ENCODE measurements at places on chromosomes 16 and 17.

DNA sequence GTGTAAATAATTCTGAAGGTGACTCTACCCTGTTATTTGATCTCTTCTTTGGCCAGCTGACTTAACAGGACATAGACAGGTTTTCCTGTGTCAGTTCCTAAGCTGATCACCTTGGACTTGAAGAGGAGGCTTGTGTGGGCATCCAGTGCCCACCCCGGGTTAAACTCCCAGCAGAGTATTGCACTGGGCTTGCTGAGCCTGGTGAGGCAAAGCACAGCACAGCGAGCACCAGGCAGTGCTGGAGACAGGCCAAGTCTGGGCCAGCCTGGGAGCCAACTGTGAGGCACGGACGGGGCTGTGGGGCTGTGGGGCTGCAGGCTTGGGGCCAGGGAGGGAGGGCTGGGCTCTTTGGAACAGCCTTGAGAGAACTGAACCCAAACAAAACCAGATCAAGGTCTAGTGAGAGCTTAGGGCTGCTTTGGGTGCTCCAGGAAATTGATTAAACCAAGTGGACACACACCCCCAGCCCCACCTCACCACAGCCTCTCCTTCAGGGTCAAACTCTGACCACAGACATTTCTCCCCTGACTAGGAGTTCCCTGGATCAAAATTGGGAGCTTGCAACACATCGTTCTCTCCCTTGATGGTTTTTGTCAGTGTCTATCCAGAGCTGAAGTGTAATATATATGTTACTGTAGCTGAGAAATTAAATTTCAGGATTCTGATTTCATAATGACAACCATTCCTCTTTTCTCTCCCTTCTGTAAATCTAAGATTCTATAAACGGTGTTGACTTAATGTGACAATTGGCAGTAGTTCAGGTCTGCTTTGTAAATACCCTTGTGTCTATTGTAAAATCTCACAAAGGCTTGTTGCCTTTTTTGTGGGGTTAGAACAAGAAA is 5.1 kb downstream of the STH start:
- H3K27me3 ChIP-seq, result no peaks in the 10 kb centered on the region
- DNase-seq, result no peak
- no peaks in the 10 kb centered on the region for H3K36me3 ChIP-seq
- no peak overlapping the region for H3K27ac ChIP-seq
- H3K4me3 ChIP-seq, result no peak overlapping the region
- H3K4me1 ChIP-seq, result peaks cover 8% of the 10 kb centered on the region

DNA sequence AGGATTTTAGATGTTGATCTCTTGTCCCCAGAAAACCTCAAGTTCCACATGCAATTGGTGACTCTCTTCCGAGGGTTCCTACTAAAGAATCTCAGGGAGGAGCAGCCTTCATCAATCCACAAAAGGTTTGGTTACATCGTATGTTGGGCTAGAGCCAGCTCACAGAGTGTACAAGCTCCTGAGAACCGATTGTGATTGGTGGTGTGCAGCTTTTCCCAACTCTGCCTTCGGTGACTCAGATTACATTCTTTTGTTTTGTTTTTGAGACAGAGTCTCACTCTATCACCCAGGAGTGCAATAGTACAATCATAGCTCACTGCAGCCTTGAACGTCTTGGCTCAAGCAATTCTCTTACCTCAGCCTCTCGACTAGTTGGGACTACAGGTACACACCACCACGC is 172.4 kb downstream of the PMP22 start:
- no peaks in the 10 kb centered on the region for H3K27me3 ChIP-seq
- H3K36me3 ChIP-seq, result no peaks in the 10 kb centered on the region
- no peak overlapping the region for H3K27ac ChIP-seq

DNA sequence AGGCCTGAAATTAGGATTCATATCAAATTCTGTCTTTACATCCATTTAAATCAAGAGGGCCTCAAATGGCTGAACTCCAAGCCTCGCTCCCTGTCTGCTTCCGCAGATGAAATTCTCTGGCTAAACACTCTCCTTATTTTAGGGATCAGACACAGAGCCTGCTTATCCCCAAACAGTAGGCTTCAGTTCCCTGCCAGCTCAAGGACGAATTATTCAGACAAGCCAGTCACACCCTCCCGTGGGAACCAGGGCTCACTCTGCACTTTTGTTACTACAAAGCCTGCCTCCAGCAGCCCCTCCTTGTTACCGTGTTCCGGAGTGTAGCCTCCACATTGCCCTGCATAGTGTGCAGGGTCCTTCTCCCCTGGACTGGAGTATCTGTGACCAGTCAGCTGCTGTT is 46.6 kb upstream of the LCMT1 start:
- H3K27me3 ChIP-seq, result no peaks in the 10 kb centered on the region
- H3K4me3 ChIP-seq, result no peak overlapping the region
- no peaks in the 10 kb centered on the region for H3K36me3 ChIP-seq

GRCh38 chr16:13158427-13158826 is 257.0 kb downstream of the SHISA9 start:
- peak; percentile 71 for DNase-seq
- H3K4me3 ChIP-seq, result no peak overlapping the region
- H3K4me1 ChIP-seq, result no peaks in the 10 kb centered on the region
- H3K27ac ChIP-seq, result no peak overlapping the region
- H3K27me3 ChIP-seq, result no peaks in the 10 kb centered on the region

- peak overlapping the region; percentile 69 for H3K4me3 ChIP-seq
- H3K27ac ChIP-seq, result peak overlapping the region; percentile 88
- peaks cover 67% of the 10 kb centered on the region for H3K4me1 ChIP-seq
- no peak for DNase-seq
- H3K36me3 ChIP-seq, result no peaks in the 10 kb centered on the region
Observed at GRCh38 chr17:17043461-17044271, 1.4 kb downstream of the MPRIP start.

DNA sequence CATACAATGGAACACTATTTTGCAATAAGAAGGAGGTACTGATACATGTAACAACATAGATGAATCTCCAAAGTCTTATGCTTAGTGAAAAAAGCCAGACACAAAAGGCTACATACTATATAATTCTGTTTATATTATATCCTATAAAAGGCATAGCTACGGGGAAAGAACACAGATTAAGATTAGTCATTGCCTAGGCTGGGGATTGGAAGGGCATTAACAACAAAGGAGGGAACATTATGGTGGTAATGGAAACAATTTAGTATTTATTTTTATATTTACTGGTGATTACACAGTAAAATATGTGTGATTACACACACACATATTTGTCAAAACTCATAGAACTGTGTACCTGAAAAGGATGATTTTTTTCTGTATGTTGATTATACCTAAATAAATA is 278.1 kb downstream of the ZFHX3 start:
- DNase-seq, result no peak
- H3K4me1 ChIP-seq, result no peaks in the 10 kb centered on the region
- H3K36me3 ChIP-seq, result no peaks in the 10 kb centered on the region

GRCh38 chr17:42191275-42191608 is 3.1 kb downstream of the GHDC start:
- no peak for DNase-seq
- no peaks in the 10 kb centered on the region for H3K36me3 ChIP-seq
- no peak overlapping the region for H3K4me3 ChIP-seq
- H3K4me1 ChIP-seq, result peaks cover 23% of the 10 kb centered on the region

DNA sequence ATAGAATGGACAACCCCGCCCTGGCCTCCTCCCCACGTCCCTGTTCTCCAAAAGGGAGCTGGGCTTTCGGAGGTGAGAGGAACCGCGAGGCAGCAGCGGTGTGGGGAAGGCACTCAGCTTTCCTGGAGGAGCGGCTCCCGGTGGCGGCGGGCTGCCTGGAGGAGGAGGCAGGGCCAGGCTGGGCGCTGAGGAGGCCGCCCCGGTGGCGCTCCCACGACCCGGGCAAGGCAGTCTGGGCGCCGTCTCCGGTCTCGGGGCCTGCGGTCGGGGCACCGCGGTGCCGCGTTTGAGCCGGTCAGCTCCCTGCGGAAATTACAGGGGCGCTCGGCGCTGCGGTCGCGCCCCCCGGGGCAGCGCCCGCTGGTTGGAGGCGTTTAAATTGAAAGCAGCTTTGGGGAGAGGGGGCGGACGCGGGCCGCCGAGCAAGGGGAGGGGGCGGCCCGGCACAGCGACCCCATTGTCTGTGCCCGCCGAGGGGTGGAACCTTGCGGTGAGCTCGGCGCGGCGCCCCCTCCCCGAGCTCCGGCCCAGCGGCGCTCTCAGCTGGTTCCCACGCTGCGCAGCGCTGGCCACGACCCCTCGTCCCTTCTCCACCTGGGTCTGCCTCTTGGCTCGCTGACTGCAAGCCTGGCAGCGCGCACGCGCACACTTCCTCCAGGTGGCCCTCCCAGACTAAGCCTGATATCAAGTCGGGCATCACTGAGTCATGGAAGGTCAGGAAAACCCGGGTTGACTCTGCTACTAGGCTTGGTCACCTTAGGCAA is 58.7 kb upstream of the DLX4 start:
- no peak for DNase-seq
- H3K4me1 ChIP-seq, result peaks cover 10% of the 10 kb centered on the region
- peak overlapping the region; percentile 14 for H3K4me3 ChIP-seq
- H3K27ac ChIP-seq, result no peak overlapping the region
- peaks cover 6% of the 10 kb centered on the region for H3K27me3 ChIP-seq

- no peak for DNase-seq
- no peak overlapping the region for H3K27ac ChIP-seq
- no peaks in the 10 kb centered on the region for H3K4me1 ChIP-seq
Observed at GRCh38 chr17:72920513-72920912, 172.0 kb downstream of the SLC39A11 start.

DNA sequence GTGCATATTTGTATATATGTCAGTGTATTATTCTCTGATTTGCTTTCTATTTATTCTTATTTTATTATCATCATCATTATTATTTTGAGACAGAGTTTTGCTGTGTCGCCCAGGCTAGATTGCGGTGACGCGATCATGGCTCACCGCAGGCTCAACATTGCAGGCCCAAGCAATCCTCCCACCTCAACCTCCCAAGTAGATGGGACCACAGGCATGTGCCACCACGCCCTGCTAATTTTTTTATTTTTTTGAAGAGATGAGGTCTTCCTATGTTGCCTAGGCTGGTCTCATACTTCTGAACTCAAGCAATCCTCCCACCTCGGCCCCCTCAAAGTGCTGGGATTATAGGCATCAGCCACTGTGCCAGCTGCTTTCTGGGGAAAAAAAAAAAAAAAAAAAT is 8.4 kb upstream of the ARHGAP17 start:
- DNase-seq, result no peak
- H3K4me3 ChIP-seq, result no peak overlapping the region

DNA sequence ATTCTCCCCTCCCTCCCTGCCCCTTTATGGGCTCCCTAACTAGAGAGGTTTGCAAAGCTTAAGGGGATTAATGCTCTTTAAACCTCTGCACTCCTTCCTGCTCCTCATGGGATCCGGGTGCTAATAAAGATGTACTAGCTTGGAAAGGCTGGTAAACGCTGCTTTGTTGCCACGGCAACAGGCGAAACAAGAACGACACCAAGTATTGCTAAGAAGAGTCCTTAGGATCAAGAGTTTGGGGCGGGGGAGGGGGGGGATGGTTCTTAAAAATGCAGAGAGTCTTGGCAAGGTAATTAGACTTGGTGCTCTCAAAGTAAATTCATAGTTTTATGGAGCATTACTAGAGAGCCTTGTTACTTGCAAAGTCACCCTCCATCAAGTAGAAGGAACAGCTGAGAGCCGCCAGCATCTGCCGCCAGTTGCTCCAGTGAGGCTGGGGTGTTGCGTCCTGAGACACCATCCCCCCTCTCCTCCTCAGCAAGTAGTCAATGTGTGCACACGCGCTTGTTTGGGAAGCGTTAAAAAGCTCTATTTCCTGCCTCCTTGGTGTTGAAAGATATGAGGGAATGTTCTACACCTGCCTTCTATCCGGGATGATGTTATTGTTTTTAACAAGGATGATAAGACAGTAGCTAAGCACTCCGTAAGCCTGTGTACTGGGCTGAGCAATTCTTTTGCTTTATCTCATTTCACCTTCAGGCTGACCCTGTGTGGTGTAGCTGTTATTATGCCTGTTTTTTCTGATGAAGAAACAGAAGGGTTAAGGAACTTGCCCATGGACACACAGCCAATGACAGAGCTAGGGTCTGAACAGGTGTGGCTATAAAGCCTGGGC is 190.9 kb downstream of the CCDC182 start:
- H3K27ac ChIP-seq, result no peak overlapping the region
- H3K36me3 ChIP-seq, result no peaks in the 10 kb centered on the region
- H3K4me1 ChIP-seq, result peaks cover 20% of the 10 kb centered on the region

DNA sequence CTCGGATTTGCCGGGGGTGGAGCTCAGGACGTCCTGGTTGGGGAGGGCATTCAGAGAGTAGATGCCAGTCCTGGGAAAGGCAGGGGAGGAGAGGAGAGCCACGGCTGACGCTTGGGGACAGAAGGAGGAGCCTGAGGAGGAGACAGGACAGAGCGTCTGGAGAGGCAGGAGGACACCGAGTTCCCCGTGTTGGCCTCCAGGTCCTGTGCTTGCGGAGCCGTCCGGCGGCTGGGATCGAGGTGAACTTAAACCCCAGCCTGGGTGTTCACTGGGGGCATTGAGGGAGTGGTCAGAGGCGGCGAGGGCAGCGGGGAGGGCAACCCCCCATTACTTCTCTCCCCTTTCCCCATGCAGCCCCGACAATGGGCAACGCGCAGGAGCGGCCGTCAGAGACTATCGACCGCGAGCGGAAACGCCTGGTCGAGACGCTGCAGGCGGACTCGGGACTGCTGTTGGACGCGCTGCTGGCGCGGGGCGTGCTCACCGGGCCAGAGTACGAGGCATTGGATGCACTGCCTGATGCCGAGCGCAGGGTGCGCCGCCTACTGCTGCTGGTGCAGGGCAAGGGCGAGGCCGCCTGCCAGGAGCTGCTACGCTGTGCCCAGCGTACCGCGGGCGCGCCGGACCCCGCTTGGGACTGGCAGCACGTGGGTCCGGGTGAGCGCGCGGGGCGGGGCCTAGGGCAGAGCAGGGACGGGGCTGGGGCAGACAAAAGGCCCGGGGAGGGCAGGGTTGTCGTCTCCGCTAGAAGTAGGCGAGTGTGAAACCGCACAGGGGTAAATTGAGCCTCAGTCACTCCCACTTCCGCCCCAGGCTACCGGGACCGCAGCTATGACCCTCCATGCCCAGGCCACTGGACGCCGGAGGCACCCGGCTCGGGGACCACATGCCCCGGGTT is 3.7 kb downstream of the NOL3 start:
- H3K27ac ChIP-seq, result peak overlapping the region; percentile 75
- peaks cover 69% of the 10 kb centered on the region for H3K4me1 ChIP-seq
- no peak for DNase-seq
- H3K4me3 ChIP-seq, result peak overlapping the region; percentile 37
- no peaks in the 10 kb centered on the region for H3K36me3 ChIP-seq

DNA sequence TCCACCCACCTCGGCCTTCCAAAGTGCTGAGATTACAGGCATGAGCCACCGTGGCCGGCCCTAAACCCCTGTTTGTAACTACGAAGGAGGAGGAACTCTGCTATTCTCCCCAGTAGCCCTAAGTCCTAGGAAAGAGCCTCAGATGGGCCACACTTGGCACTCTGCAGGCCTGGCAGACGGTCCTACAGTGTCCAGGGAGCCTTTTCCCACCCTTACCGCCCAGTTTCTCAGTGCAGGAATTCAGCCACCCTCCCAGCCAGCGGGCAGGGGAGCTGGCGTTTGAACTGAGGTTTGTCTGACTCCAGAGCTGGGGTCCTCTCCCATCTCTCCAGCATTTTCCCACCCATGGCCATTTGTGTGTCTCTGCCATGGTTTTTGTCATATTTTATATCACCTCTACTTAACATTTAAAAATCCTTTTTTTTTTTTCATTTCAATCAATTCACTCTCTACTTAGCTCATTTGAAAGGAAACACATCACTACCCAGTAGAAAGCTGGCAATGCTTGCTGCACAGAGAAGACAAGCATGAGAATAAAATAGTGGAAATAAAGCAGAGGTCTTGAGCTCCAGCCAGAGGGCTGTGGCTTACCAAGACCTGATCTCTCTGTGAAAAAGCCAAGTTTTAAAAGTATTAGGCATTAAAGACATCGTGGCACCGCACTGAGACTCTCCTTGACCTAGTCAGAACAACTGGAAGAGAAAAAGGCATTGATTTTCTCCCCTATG is 34.9 kb downstream of the BCO1 start:
- peak overlapping the region; percentile 30 for H3K27ac ChIP-seq
- H3K4me1 ChIP-seq, result no peaks in the 10 kb centered on the region
- no peak for DNase-seq
- no peaks in the 10 kb centered on the region for H3K27me3 ChIP-seq

Measured in vagina (tissue), 2 donors.